NCI-H1105 treated with DMSO at 0.1 percent for 48 hours (cell line): ENCODE measurements at places on chromosomes 1 and 21.

DNA sequence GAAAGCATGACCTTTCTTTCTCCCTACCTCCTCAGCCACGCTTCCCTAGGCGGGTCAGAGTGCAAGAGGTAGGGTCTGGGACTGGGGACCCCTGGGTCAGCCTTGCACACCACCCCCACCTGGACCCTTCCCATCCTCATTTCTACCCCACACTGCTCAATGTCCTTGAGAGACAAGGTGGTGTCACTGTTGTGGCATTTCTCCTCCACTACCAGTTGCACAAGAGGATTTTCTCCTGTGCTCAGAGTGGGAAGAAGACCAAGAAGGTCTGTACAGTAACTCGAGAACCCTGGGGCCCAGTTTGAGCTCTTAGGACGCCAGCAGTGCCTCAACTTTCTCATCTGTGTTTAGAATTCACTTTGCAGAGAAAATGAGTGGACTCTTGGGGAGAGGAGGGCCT, 49.4 kb upstream of the CD34 start:
- DNase-seq: no peak

- no peak for DNase-seq
These were observed 168.1 kb upstream of the BEND5 start for GRCh38 chr1:48944811-48945210.

GRCh38 chr1:229093238-229093540, 177.7 kb upstream of the RAB4A start:
- no peak for DNase-seq

- no peak for DNase-seq
These were observed 71.2 kb upstream of the CNN3 start for GRCh38 chr1:94998114-94998513.
